ENCODE measurements at places on chromosomes 1 and 21.
A peak's percentile ranks its signal among the peaks of the same experiment; 100 is the strongest.

DNA sequence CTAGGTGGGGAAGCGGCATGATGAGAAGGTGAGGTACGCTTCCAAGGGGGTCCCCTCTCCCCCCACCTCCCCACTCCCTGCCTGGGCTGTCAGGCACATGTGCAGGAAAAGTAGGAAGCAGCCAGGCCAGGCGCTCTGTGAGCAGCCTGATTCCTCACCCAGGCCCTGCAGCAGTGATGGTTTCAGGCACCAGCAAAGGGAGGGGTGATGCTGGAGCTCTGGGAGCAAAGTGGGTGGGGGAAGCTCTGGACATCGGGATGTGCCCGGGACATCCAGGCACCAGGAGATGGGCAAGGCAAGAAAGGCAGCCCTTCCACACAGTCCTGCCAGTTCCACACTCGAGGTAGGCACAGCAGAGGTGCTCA, 106.1 kb downstream of the CRYAA start:
- DNase-seq: no peak

GRCh38 chr1:67814121-67814772, 19.0 kb downstream of the GNG12 start:
- no peak for DNase-seq

- DNase-seq: peak; percentile 28
Observed at GRCh38 chr1:241834733-241835377, 13.1 kb upstream of the EXO1 start.

GRCh38 chr1:58155418-58156123, 391.0 kb downstream of the OMA1 start:
- peak; percentile 33 for DNase-seq

Data from HepG2 (cell line).